ENCODE measurements at places on chromosomes 1 and 21.

DNA sequence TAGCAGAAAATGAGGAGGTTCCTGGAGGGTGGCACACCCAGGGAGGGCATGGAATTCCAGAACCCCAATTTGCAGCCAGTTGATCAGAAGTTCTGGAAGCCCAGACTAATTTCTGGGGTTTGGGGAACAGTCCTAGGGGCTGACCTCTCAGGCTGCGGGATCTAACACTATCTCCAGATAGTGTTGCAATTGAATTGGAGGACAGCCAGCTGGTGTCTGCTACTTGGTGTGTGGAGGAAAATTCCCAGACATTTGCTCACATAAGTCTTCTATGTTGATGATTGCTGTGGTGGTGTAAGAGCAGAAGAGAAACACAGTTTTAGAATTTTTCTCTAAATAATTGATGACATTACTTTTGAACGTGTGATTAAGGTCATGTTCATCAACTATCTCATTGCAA lies 154.3 kb upstream of the RNPC3 start:
- no peak for DNase-seq

GRCh38 chr1:46456411-46456963 lies 33.1 kb upstream of the DMBX1 start:
- no peak for DNase-seq

DNA sequence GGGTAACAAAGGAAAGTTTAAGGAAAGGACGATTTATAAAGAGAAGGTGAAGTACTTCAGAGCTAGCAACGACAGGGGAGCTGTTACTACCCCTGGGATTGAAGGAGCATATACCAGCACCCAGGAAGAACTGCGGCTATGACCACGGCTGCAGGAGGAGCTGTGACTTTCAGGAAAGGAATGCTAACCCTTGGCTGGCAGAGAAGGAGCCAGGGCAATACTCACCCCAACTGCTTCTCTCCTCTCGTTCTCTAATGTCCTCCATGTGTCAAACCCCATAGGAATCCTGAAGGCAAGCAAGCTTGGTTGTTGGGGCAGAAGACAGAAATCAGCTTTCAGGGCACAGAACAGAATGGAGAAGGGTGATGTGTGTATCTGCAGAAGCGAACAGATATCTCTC lies 120.5 kb downstream of the TMEM53 start:
- DNase-seq = no peak

DNA sequence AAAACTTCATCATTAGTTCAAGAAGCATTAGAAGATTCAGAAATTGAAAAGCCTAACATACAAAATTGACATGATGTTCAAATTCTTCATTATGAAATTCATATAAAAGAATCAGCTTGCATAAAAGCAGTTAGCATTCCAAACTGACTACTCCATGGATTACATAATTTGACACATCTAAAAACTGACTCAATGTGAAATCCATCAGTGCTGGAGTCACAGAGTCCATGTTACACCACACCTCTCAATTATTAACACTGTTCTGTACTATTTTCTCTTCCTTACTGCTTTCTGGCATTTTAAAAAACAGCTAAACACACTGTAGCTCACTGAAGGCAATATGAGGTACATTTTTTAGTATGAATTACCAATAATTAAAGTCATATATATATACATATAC lies 28.0 kb downstream of the ARHGAP29 start:
- DNase-seq = no peak

- DNase-seq = no peak
These were observed 62.3 kb upstream of the RUNX1 start for GRCh38 chr21:35111321-35111930.

DNA sequence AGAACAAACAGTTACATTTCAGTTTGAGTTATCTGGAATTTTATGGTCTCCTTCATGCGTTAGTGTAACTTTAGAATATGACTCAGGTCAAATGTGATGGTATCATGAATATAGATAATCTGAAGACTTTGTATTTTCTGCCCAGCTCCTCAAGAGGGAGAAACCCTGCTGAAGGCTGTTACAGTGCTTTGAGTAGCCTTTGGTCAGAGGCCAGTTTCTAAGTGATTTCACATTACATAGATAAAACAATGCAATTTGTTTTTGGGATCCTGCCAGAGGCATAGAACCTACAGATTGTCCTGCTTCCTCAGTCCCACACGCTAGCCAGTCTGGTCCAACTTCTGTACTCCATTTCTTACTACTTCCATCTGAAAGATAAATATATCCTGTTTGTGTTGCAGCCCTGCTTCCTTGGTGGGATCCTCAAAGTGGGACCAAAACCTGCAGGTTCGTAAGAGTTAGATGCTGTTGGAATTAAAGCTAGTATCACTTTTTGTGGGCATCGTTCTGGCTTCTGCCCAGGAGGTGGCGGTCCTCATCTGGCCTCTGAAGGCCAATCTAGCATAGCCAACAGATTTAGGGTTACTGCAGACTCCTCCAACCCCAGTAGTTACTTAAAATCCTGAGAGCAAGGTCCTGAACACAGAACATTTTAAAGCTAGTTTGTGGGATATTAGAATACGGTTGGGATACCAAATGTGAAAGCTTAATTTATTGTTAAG lies 645.8 kb upstream of the USP24 start:
- no peak for DNase-seq

DNA sequence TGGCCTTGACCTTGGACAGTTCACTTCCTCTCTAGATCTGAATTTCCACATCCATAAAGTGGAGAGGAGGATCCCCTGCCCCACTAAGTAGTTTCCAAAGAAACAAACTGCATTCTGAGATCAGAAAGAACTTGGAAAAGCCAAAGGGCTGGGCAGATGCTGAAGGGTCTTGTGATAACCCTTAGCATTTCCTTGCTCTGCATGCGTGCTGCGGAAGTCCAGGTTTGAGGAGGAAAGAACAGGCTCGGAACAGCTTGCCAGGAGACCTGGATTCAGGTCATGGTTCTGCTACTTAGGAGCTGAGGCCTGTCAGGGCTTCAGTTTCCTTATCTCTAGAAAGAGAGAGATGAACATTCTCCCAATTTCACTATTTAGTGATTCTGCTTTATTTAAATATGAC lies 27.2 kb downstream of the IGFN1 start:
- DNase-seq = no peak

GRCh38 chr21:14235101-14235500 lies 19.1 kb downstream of the RBM11 start:
- no peak for DNase-seq

GRCh38 chr1:154493276-154493675 lies 8.7 kb upstream of the TDRD10 start:
- no peak for DNase-seq

DNA sequence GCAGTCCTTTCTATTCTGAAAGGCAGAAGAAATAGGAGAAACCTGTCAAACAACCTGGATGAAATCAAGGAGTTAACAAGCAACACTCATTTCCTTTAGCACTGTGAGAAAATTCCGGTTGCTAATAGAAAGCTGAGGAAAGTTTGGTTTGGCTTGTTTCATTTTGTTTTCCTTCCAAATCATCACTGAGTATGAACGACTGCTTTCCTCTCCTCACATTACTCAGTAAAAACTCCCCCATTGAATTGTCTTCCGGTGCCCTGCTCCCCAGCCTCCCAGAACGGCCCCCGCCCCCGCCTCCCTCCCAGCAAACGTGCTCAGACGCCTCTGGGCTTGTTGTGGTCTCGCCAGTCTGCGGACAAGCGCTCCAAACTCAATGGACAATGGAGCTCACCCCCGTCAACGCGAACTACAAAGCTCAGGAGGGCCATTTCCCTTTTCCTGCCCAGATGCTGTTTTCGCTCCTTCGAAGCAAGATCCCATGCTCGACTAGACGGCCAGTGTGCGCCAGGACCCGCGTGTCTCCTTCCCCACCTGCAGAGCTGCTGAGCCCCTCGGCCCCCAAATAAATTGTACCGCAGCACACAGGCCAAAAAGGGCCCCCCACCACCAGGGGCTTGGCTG lies 747 bp downstream of the STX6 start:
- DNase-seq = peak; percentile 63

GRCh38 chr1:223515926-223516325 lies 122.7 kb downstream of the CCDC185 start:
- DNase-seq = no peak

GRCh38 chr1:147625362-147625995 lies 44.8 kb downstream of the ACP6 start:
- no peak for DNase-seq

DNA sequence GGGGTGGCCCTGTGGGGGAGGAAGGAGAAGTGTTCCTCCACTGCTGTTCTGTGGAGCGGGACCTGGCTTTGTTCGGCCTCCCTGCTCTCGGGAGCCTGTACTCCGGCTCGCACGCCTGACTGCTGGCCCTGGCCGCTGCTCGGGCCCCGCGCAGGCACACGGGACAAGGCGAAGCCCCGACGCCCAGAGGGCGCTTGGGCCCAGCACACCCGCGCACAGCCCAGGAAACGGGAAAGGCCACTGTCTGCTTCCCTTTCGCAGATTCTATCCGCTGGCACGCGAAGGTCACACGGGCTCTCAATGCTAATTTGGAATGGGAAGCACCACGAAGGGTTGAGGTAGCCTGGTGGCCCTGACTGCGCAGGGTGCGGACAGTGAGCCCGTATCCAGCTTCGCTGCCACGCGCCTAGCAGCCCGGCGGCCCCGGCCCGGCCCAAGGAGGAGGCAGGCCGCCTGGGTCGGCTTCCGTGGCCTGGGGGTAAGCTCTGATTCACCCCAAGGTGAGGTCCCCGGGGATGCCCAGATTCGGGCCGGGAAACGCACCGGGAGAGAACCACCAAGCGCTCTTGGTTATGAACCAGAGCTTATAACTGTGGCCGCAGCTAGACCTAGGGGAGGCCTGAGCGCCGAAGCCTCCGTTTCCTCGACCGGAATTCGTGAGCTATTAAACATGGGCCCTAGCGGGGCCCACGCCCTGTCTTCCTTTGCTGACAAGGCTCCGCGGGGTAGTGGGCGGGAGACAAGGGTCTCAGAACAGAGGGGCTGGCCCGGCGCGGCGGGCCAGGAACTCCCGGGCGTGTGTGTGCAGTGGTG lies 19.7 kb upstream of the TBX15 start:
- DNase-seq = no peak

GRCh38 chr1:196669693-196670092 lies 17.9 kb downstream of the CFH start:
- no peak for DNase-seq

All from renal cortex interstitium (tissue), 15 donors.